Myometrial cell (primary cell): ENCODE measurements at places on chromosomes 11 and 22. TPM values are rescaled to one million over a fixed set of nuclear protein-coding genes. Genes with fewer than 3 reads are reported as not detected.

OR8A1 gene
- not detected in 2 replicates for total RNA-seq

PHOX2A gene
- 1.2 TPM in 1 of 2 replicates, not detected in the other for total RNA-seq

OR6A2 gene
- total RNA-seq = not detected in 2 replicates

INPPL1 gene
- total RNA-seq = 60.8 and 98.0 TPM in 2 replicates

FLRT1 gene
- total RNA-seq = under 0.01 TPM in 1 of 2 replicates, not detected in the other

CCDC188 gene
- total RNA-seq = 1.4 TPM in 1 of 2 replicates, not detected in the other

ANO9 gene
- total RNA-seq = not detected in 2 replicates
